ENCODE measurements at places on chromosomes 2 and 18. TPM values are rescaled to one million over a fixed set of nuclear protein-coding genes. Genes with fewer than 3 reads are reported as not detected.

Gene BMP10
- not detected for total RNA-seq

Gene LRATD1
- 0.37 TPM for total RNA-seq

Gene COLEC11
- total RNA-seq = 0.37 TPM

Gene SOX11
- not detected for total RNA-seq

Gene RAB3GAP1
- 53.8 TPM for total RNA-seq

Gene CABYR
- 3.5 TPM for total RNA-seq

Gene FSHR
- total RNA-seq = not detected

Gene SERPINB5
- total RNA-seq = not detected

Gene TTC27
- 19.5 TPM for total RNA-seq

Gene VWA3B
- total RNA-seq = not detected

Gene RNF103
- 11.9 TPM for total RNA-seq

Gene COL6A3
- 1,617 TPM for total RNA-seq

Gene GCG
- total RNA-seq = not detected

Gene DUSP19
- 2.2 TPM for total RNA-seq
